ENCODE measurements at places on chromosomes 16 and 17. TPM values are rescaled to one million over a fixed set of nuclear protein-coding genes. Genes with fewer than 3 reads are reported as not detected.

TBC1D3I gene
- total RNA-seq, result not detected

C16orf54 gene
- total RNA-seq, result 0.90 TPM

IFT20 gene
- 15.6 TPM for total RNA-seq

SYNGR3 gene
- total RNA-seq, result 0.52 TPM

MYH1 gene
- 0.07 TPM for total RNA-seq

ASB16 gene
- 8.3 TPM for total RNA-seq

SDR42E2 gene
- total RNA-seq, result not detected

TBC1D3G gene
- total RNA-seq, result not detected

DNA sequence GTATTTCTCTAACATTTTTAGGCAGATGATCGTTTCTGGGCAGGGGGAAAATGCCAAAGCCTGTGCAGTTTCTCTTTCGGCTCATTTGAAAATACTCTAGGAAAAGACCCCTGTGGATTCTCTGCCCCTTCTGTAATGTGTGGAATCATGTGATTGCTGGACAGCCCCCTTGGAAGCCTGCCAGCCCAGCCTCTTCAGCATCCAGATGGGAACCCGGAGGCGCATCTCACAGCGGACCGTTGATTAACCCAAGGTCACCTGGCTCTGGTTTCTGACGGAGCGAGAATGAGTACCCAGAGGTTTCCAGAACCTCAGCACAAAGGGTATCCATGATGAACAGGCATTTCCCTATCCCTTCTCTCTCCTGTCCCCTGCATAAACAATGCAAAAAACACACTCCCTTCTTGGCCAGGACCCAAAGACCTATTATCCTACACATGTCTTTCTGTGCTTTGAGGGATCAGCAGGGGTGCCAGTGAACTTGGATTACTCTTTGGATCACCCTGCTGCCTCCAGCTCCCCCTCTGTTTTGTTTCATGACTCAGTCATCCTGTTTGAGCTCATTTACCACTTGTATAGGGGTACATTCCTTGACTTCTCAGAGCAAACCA is 957.1 kb upstream of the RBFOX1 start:
- no peak for DNase-seq

DNA sequence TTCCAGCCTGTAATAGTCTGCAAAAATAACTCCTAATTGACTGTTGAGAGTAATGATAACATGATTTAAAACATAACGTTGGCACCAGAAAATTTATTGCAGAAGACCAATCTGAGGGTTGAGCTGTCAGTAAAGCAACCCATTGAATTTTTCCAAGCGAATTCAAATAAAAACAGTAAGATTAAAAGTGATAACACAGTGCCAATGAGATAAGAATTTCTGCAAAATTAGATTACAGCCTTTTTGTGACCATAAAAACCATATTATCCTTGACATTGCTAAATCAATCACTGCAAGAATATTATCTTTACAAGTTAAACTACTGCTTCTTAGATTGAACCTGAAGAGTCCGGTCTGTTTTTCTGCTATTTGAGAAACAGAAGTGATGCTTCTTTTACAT is 341.4 kb downstream of the CDH11 start:
- no peak for DNase-seq

DNA sequence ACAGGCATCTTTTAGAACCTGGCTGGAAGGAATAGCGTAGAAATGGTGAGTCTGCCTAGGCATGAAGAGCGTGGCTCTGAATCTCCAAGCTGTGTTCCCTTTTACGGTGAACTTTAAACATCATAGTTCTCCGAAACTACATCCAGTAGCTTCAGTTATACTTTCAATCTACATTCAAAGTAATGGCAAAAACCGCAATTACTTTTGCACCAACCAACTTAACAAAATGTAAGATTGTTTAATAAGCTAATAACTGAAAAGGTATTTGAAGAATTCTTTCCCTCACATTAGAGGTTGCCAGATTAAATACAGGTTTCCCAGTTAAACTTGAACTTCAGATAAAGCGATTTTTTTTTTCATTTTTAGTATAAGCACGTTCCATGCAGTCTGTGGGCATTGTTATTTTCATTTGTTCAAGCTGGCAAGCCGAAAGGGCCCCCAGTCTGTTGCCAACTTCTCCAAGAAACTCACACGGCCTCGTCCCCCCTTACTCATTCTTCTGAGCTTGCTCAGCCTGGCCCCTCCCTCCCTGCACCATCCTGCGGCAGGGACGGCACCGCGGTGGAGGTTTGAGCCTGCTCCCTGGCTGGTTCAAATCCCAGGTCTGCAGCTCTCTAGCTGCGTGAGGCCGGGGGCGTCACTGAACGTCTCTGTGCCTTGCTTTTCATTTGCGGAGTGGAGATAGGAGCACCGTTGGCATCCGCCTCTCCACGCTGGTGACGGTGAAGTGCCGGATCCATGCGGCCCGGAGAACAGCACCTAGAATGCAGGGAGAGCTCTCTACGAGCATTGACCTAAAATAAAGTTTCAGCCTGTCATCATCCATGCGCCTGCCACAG is 3.5 kb upstream of the MTHFSD start:
- DNase-seq, result no peak

DNA sequence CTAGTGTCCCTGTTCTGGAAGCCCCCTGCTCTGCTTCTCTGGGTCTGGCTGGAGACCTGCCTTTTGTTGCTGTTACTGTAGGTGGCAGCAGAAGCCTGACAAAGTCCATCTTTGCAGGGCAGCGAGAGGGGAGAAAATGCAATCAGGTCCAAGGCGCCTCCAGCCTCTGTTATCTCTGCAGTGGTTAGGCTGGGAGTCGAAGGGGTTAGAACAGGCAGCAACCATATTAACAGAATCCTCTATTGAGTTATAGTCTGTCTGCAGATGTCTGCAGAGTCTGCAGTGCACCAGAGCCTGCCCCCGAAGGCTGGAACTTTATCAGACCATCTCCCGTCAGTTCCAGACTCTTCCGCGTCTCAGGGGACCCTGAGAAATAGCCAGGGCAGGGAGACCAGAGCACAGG is 404.9 kb upstream of the EEF2KMT start:
- no peak for DNase-seq

- DNase-seq, result no peak
Observed at GRCh38 chr16:48081656-48082055, 74.1 kb downstream of the ABCC12 start.

DNA sequence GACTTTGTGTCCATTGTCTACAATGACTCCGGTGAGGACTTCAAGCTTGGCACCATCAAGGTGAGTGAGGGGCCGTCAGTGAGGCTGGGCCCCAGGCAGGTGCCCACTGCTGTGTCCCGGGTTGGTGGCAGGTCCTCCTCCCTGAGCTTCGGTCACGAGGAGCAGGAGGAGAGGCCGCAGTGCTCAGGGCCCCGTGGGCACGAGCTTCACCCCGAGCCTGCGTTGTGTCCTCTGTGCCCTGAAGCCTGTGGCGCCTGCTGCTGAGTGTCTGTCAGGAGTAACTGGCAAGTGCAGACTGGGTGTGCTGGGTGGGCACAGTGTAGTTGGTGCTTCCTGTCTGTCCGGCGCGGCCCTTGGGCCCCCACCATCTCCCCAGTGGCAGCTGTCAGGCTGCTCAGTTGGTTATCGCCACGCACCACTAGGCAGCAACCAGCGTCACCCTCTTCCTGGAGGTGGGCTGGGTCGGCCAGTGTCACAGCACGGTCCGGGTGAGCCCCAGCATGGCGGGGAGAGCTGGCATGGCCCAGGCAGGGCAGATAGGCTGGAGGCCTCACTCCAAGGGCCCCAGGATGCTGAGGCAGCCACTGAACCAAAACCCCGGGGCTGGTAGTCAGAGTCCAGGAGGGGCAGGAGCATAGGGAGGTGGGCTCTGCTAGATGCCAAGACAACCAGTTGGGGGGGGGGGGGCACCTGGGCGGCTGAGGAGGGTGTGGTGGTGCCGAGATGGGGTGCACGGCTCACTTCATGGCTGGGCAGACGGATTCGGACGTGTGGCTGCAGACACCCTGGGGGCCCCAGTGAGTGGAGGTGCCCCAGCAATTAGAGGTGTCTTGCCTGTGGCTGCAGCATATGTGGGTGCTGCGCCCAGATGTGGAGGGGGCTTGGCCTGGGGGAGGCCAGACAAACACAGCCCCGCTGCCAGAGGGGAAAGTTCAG is 39.3 kb downstream of the TSC2 start:
- no peak for DNase-seq

- DNase-seq, result peak; percentile 67
Observed at GRCh38 chr17:57009737-57010445, 32.0 kb downstream of the SCPEP1 start.

DNA sequence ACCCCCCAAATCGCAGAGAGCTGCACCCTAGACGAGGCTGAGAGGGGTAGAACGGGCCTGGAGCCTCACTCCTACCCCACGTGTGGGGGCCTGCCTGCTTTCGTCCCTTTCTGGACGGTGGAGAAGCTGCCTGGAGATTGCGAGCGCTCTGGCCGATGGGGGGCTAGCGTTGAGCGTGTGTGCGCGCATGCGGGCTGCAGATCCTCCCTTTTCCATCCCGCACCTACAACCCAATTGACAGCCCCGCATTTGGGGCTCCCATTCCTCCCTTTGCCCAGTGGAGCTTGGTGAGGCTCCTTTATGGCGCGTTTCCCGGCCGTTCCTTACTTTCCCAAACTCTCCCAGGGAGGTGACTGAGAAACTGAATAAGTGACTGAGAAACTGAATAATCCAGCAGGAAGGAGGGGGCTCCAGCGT is 907 bp upstream of the ESRP2 start:
- DNase-seq, result no peak

DNA sequence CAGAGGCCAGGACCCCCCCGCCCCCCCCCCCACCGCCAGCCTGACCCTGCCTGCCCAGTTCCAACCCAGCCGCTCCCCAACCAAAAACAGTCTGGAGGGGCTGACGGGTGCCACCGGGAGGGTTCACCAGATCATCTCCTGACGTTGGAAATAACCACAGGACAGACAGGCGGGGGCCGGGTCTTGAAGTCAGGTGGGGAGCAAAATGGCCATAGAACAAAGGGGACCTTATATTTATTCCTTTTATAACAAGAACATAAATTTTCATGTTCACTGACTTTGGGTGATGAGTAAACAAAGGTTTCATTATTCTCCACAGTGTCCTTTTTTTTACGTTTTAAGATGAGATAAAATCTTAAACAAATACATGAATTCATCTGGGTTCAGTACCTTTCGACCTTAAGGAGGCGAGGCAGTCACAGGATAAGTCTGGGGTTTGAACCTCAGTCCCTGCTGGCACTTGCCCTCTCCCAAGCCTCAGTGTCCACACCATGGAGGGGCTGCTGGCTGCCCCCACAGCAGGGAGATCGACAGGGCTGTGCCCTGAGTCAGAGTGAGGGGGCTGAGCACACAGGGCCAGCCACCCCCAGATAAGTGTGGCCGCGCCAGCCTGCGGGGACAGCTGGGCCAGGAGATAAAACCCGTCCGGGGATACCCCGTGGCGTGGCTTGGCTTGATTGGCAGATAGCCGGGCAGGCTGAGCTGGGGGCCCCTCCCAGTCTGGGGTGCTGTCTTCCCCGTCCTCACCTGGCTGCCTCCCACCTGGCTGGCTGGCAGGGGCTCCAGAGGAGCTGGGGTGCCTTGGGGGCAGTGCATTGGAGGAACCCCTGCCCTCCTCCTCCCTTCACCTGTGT is 15.0 kb downstream of the SLC7A5 start:
- no peak for DNase-seq

DNA sequence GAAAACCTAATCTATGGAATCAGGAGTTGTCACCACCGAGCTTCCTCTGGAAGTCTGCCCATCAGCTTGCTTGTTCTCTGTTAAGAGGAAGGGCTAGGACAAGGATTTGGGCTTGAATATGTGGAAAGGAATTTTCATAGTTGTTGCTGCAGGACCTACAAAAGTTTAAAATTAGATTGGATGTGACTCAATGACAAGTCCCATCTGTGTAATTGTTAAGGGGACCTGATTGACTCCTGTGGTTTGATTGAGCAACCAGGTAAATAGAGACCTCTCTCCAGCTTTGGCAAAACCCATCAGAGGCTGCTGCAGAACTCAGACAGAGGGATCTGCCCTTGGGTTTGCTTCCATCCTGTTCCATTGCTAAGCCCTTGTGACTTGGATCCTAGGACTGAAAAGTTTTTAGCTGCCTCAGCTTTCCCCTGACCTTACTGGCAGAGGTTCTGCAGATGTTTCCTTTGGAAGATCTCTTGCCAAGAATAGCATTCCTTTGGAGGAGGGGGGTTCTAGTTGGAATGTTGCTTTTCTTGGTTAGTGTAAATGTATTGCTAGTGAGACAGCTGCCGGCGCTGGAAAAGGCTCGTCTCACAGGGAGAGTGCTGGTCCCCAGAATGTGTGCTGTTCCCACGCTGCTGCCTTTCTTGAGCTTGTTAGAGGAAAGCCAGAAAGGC is 50.0 kb downstream of the SF3B3 start:
- DNase-seq, result no peak

GRCh38 chr17:50947782-50948543 is 81.8 kb upstream of the TOB1 start:
- DNase-seq, result no peak

GRCh38 chr16:24906901-24907300 is 61.1 kb downstream of the SLC5A11 start:
- no peak for DNase-seq

DNA sequence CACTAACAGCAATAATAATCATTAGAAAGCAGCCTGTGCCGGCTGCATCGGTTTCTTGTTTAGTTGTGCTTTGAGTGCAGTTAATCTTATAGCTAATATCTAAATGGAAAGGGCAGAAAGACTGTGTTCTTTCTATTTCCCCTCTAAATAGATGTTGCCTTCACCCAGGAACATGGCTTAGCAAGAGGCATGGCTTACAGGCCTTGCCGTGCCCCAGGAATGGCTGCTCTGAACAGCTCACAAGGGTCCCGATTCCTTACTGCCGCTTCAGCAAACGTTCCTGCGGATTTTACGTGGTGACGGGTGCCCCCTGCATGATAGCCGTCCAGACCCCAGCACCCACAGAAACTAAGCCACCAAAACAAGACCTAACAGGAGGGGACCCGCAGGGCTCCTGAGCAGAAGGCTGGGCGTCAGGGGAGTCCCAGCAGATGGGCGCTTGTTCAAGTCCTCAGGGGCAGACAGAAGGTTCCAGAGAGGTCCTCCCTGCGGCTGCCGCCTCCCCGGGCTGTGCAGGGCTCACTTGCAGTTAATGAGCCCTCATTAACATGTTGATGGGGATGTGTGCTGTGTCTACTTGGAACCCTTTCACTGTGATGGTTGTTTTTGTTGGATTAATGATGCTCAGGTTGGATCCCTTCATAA is 52.5 kb upstream of the ENPP7 start:
- DNase-seq, result no peak

- no peak for DNase-seq
Observed at GRCh38 chr17:58092101-58092796, 9.0 kb downstream of the DYNLL2 start.

- no peak for DNase-seq
Observed at GRCh38 chr17:82213251-82214011, 789 bp upstream of the CCDC57 start.

GRCh38 chr17:43770957-43771356 is 7.8 kb downstream of the DUSP3 start:
- DNase-seq, result no peak

- peak; percentile 66 for DNase-seq
Observed at GRCh38 chr17:15364615-15365014, 23.2 kb upstream of the TEKT3 start.

DNA sequence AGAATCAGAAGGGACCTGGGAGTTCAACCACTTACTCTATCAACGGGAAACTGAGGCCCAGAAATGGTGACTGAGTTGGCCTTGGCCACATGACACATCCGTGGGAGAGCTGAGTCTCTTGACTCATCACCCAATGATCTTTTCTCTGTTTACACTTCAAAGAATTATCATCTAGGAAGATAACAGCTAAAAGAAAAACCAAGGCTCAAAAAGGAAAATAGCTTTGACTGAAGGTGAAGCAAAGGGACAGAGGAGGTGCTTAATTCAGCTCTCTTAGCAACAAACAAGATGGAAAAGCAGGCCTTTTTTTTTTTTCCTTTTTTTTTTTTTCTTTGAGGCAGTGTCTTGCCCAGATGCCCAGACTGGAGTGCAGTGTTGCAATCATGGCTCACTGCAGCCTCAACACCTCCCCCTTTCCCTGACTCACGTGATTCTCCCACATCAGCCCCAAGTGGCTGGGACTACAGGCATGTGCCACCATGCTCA is 16.7 kb downstream of the ERCC4 start:
- DNase-seq, result no peak

Data from right atrium auricular region (tissue), 2 donors.